ENCODE measurements at places on chromosomes 1 and 21.

- no peak for DNase-seq
Measured at GRCh38 chr1:156136970-156137483, 16.4 kb upstream of the SEMA4A start.

GRCh38 chr1:24363994-24364393 lies 44.8 kb downstream of the GRHL3 start:
- no peak for DNase-seq

DNA sequence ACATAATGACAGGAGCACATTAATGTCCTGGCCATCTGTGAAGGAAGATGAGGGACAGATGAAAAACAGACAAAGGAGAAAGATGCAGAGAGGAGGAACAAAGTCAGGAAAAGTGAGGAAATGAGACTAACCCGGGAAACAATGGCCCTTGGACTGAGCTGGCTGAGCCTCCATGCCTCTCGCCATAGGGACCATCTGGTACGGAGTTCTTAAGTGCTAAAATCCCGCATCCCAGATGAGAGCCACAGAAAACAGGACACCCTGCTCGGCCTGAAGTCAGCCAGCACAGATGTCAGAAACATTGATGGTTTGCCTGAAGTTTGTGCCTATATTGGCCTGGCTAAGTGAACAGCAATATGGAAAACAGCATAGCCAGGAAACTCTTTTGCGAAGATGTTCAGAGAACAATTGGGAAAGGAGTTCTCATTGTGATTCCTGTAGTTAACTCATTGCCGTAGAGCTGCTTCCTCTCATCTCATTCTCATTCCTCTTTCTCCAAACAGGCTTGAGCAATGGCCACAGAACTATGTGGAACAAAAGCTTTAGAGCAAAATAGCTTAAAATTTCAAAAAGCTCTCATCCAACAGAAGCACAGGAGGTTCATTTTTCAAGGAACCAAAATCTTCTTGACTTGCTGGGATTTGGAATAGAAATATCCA lies 96.6 kb downstream of the ASTN1 start:
- no peak for DNase-seq

- DNase-seq = no peak
Measured at GRCh38 chr1:44321466-44321865, 33.6 kb downstream of the ERI3 start.

GRCh38 chr1:171929121-171929520 lies 87.8 kb downstream of the DNM3 start:
- DNase-seq = no peak

DNA sequence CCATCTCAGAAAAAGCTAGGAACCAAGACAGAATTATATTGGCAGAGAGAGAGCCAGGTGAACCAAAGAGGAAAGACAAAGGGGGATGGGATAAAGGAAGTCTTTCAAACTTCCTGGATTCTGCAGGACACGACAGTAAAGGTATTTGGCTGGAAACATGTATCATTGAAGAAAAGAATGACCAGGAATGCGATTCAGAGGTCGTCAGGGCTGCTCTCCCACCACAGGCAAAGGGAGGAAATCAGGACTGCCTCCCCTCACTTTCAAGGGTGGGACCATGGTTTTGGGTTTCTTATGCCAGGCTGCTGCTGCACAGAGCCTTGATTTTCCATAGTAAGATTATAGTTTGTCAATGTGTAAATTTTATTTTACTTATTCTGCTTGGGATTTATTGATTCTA lies 848.8 kb downstream of the BRINP3 start:
- no peak for DNase-seq

Measured in substantia nigra (tissue), 51 donors.